T-helper 17 cell (primary cell): ENCODE measurements at places on chromosomes 12 and 14.

DNA sequence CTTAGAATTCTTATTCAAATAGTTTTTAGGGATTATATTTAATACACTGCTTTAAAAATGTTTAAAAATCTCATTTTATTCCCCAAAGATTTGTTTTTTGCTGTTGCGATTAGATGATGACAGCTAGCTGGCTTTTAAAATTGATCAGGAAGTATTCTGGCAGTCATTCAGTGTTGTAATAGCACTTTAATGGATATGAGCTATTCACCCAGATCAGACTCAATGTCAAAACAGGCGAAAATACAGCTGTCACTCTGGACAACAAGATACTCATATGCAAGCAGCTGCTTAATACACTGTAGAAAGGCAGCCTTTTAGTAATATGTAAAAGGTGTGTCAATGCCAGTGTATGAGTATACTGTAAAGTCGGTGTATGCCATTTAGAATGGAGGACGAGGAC is 91.7 kb downstream of the NPAS3 start:
- H3K27me3 ChIP-seq, result no peaks in the 10 kb centered on the region
- no peak for DNase-seq
- H3K4me1 ChIP-seq, result no peaks in the 10 kb centered on the region
- H3K4me3 ChIP-seq, result no peak overlapping the region
- no peak overlapping the region for H3K27ac ChIP-seq

- H3K27me3 ChIP-seq, result peaks cover 2% of the 10 kb centered on the region
- H3K36me3 ChIP-seq, result no peaks in the 10 kb centered on the region
- peaks cover 9% of the 10 kb centered on the region for H3K4me1 ChIP-seq
Observed at GRCh38 chr12:4435537-4435936, 10.1 kb downstream of the FGF6 start.

DNA sequence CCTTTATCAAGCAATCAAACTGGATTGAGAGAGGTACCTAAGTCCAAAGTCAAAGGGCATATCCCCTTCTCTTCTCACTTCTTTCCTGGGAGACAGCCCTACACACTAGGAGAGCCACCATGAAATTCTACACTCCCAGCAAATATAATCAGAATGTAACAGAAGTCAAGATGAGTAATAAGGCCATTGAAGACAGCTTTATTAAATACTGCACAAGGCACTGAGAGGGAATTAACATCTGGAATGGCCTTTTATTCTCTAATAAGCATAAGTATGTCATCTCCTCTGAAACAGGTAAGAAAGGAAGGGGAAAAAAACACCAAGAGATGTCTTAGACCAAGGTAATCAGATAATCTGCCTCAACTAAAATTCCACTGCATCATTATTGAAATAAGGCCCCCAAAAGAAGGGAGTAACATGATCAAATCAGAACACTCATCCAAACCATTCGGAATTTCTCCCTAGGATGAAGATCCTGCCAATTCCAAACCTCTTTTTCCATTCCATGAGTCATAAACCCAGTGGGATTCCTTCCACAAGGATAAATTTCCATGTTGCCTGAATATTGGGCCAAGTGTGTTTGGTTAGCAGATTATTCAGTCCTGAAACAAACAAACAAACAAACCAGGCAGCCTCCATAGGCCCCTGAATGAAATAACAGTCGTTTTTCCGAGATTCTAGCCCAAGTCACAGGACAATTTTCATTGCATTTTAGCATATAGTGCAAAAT is 19.9 kb downstream of the SLC35F4 start:
- no peaks in the 10 kb centered on the region for H3K27me3 ChIP-seq
- H3K4me3 ChIP-seq, result no peak overlapping the region
- H3K36me3 ChIP-seq, result no peaks in the 10 kb centered on the region
- H3K4me1 ChIP-seq, result no peaks in the 10 kb centered on the region
- DNase-seq, result no peak

DNA sequence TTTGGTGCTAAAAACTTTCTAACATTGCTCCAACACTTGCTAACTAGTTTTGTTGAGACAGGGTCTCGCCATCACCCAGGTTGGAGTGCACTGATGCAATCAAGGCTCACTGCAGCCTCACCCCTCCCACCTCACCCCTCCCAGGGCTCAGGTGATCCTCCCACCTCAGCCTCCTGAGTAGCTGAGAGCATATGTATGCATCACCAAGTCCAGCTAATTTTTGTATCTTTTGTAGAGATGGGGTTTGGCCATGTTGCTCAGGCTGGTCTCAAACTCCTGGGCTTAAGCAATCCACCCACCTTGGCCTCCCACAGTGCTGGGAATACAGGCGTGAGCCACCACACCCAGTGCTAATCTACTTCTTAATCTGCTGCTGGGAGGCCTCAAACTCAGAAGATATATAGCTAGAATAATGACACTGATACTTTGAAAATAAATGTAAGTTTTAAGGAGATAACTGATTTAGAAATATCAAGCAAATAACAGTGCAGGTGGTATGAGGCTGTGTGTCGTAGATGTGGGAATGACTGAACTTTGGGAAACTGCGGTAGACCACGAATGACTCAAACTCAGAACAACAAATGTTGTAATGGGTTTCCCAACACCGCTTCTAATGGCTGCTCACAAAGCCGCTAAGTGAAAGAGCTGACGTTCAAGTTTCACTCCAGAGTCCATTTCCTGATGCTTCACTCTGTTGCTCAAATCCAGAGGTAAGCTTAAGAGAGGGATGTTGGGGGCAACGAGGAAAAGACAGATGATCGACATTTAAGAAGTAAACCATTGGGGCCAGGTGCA is 10.0 kb downstream of the TMCC3 start:
- H3K27ac ChIP-seq, result peak overlapping the region; percentile 93
- peaks cover 7% of the 10 kb centered on the region for H3K27me3 ChIP-seq

DNA sequence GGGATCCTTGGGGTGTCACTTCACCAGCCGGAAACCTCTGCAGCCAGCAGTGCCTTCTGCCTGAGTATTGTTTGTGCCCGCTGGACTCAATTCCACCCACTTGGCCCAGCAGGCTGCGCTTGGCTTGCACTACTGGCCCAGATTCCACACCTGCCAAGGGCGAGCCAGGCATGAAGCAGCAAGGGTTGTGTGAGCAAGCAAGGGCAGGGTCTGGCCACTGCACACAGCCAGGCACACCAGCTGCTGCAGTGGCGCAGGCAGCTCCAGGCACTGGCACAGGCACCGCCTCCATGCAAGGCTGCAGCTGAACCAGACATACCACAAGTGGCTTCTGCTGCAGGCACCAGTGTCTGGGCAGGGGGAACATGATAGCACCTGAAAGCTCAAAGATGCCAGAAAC is 99.5 kb downstream of the NUAK1 start:
- no peak overlapping the region for H3K4me3 ChIP-seq
- H3K27ac ChIP-seq, result no peak overlapping the region
- DNase-seq, result no peak
- no peaks in the 10 kb centered on the region for H3K36me3 ChIP-seq

DNA sequence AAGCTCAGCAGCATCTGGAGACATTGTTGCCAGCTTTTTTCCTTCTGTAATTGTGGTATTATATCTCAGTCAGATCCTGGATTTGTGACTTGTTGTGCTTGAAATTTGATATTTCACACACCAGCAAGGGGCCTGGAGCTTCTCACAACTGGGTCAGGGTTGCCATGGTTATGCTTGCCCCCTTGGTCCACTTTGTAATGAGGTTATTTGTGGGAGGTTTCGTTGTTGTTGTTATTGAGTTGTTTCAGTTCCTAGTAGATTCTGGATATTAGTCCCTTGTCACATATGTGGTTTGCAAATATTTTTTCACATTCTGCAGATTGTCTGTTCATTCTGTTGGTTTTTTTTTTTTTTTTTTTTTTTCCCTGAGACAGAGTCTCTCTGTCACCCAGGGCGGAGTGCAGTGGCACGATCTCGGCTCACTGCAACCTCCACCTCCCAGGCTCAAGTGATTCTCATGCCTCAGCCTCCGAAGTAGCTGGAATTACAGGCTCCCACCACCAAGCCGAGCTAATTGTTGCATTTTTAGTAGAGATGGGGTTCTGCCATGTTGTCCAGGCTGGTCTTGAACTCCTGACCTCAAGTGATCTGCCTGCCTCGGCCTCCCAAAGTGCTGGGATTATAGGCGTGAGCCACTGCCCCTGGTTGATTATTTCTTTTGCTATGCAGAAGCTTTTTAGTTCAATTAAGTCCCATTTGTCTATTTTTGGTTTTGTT is 80.6 kb upstream of the ETV6 start:
- H3K4me3 ChIP-seq, result no peak overlapping the region
- peaks cover 2% of the 10 kb centered on the region for H3K36me3 ChIP-seq
- H3K27ac ChIP-seq, result no peak overlapping the region
- no peak for DNase-seq

GRCh38 chr14:101915871-101916815 is 48.2 kb upstream of the DYNC1H1 start:
- no peaks in the 10 kb centered on the region for H3K4me1 ChIP-seq
- no peak for DNase-seq
- peaks cover 5% of the 10 kb centered on the region for H3K36me3 ChIP-seq
- no peak overlapping the region for H3K4me3 ChIP-seq

GRCh38 chr14:100660882-100661635 is 65.6 kb upstream of the DLK1 start:
- H3K4me1 ChIP-seq, result peaks cover 5% of the 10 kb centered on the region
- no peak overlapping the region for H3K4me3 ChIP-seq
- H3K36me3 ChIP-seq, result no peaks in the 10 kb centered on the region
- H3K27me3 ChIP-seq, result peaks cover 30% of the 10 kb centered on the region
- DNase-seq, result no peak

GRCh38 chr12:10119066-10119465 is 10.9 kb downstream of the CLEC7A start:
- no peak for DNase-seq
- peaks cover 4% of the 10 kb centered on the region for H3K27me3 ChIP-seq
- H3K27ac ChIP-seq, result no peak overlapping the region
- no peak overlapping the region for H3K4me3 ChIP-seq
- H3K36me3 ChIP-seq, result no peaks in the 10 kb centered on the region
- peaks cover 2% of the 10 kb centered on the region for H3K4me1 ChIP-seq

DNA sequence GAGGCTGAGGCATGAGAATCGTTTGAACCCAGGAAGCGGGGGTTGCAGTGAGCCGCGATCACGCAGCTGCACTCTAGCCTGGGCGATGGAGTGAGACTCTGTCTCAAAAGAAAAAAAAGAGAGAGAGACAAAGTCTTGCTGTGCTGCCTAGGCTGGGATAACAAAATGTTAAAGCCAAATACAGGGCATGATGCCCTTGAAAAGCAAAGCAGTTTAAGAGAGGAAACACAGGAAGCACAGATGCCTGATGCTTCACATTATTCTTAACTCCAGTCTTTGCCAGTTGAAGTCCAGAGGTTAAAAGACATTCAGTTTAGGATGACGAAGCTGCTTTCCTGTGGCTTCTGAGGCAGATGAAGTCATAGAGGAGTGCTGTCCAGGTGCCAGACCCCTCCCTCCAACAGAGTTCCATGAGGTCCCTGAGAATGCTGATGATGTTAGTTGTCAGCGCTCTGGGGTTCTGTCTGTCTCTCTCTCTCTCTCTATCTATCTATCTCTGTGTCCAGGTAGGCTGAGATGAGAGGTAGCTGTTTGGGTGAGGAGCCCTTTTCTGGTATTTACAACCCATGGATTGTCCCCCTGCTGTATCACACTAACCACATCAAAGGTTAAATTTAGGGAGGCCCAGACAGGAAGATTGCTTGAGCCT is 4.9 kb upstream of the MRPL52 start:
- no peak overlapping the region for H3K27ac ChIP-seq
- peaks cover 3% of the 10 kb centered on the region for H3K36me3 ChIP-seq
- H3K4me1 ChIP-seq, result peaks cover 15% of the 10 kb centered on the region

DNA sequence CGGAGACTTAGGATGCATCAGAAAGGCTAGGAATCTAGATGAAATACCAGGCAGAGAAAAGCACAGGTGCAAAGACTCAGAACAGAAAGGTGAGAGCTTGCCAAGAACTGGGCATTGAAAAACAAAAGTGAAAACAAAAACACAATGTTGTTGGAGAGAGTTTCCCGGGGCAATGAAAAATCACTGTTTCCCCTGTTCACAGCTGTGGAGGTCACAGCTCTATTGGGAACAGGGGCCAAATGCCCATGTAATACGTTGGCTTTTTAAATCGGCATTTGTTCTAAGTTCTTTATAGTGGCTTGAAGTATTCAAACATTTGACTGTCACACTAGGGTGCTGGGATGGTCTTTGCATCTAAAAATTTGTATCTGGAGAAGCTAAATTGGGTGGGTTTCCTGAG is 108.3 kb downstream of the SLC15A4 start:
- no peaks in the 10 kb centered on the region for H3K4me1 ChIP-seq
- no peak overlapping the region for H3K27ac ChIP-seq
- H3K27me3 ChIP-seq, result no peaks in the 10 kb centered on the region
- DNase-seq, result no peak
- H3K4me3 ChIP-seq, result no peak overlapping the region

GRCh38 chr14:82414853-82415539 is 881.3 kb upstream of the SEL1L start:
- H3K4me3 ChIP-seq, result no peak overlapping the region
- no peaks in the 10 kb centered on the region for H3K27me3 ChIP-seq
- H3K36me3 ChIP-seq, result no peaks in the 10 kb centered on the region
- no peak for DNase-seq
- no peaks in the 10 kb centered on the region for H3K4me1 ChIP-seq
- H3K27ac ChIP-seq, result no peak overlapping the region

GRCh38 chr14:64232095-64232838 is 61.9 kb downstream of the ESR2 start:
- DNase-seq, result no peak
- H3K27me3 ChIP-seq, result no peaks in the 10 kb centered on the region
- H3K27ac ChIP-seq, result peak overlapping the region; percentile 47

DNA sequence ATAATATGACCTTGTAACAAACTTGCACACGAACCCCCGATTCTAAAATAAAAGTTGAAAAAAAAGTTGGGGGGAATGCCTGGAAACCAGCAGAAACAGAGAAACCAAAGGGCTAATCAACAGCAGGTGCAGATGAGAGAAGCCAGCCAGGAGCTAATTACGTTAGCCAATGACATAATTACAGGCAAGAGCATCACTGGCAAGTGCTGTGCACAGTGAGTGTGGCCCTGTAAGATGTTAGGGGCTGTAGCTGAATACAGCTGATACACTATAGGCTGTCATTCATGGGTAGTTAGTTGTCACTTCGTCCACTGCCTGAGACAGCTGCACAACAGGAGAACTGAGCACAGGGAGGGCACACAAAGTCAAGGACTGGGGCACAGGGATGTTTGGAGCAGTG is 7.3 kb upstream of the FGF23 start:
- H3K27me3 ChIP-seq, result peaks cover 13% of the 10 kb centered on the region
- H3K36me3 ChIP-seq, result no peaks in the 10 kb centered on the region
- DNase-seq, result no peak
- peak overlapping the region; percentile 28 for H3K4me3 ChIP-seq
- H3K4me1 ChIP-seq, result no peaks in the 10 kb centered on the region
- no peak overlapping the region for H3K27ac ChIP-seq

DNA sequence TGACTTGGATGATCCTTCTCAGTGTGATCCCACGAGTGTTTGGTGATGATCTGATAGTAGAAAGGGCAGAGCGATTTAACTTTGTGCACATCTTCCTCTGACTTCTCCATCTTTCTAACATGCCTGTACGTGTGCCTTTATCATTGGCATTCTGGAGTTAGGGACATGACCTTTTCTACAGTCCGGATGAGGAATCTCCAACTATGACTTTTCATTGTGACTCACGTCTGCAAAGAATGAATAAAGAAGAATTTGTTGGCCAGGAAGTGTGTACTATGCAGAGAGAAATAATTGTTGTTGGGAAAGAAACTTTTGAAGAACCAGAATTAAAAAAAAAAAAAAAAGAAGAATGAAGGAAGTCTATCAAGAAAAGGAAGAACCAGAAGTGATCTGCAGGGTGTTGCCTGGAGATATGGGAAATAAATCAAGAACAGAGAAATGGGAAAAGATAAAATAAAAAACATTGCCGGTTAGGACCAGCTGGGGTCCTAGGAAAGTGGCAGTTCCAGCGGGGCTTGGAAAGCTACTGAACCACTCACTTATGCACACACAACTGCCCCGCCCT is 25.3 kb downstream of the PPFIBP1 start:
- H3K27me3 ChIP-seq, result peaks cover 10% of the 10 kb centered on the region
- H3K4me3 ChIP-seq, result no peak overlapping the region
- DNase-seq, result no peak
- peak overlapping the region; percentile 19 for H3K27ac ChIP-seq
- H3K36me3 ChIP-seq, result no peaks in the 10 kb centered on the region
